ENCODE measurements at places on chromosomes 16 and 17.

GRCh38 chr17:71631483-71631882, 489.3 kb upstream of the SOX9 start:
- no peak for DNase-seq

- DNase-seq = no peak
Observed at GRCh38 chr16:77223184-77223583, 24.0 kb downstream of the SYCE1L start.

DNA sequence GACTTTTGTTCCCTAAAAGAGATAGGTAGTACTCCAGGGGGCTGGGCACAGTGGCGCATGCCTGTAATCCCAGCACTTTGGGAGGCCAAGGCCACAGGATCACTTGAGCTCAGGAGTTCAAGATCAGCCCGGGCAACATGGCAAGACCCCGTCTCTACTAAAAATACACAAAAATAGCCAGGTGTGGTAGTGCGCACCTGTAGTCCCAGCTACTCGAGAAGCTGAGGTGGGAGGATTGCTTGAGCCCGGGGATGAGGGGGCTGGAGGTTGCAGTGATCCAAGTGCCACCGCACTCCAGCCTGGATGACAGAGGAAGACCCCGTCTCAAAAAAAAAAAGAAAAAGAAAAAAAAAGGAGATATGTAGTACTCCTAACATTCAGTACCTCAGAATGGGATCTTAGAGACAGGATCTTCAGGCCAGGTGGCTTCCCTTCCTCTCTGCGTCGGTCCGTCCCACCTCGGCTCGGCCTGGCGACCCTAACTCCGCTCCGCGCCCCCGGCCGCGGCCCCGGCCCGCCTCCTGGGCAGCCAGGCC, 89.6 kb downstream of the CDC27 start:
- DNase-seq = no peak

GRCh38 chr16:86608301-86608747, 30.0 kb downstream of the FOXL1 start:
- DNase-seq = no peak

GRCh38 chr16:29030086-29030840, 45.4 kb downstream of the LAT start:
- no peak for DNase-seq

DNA sequence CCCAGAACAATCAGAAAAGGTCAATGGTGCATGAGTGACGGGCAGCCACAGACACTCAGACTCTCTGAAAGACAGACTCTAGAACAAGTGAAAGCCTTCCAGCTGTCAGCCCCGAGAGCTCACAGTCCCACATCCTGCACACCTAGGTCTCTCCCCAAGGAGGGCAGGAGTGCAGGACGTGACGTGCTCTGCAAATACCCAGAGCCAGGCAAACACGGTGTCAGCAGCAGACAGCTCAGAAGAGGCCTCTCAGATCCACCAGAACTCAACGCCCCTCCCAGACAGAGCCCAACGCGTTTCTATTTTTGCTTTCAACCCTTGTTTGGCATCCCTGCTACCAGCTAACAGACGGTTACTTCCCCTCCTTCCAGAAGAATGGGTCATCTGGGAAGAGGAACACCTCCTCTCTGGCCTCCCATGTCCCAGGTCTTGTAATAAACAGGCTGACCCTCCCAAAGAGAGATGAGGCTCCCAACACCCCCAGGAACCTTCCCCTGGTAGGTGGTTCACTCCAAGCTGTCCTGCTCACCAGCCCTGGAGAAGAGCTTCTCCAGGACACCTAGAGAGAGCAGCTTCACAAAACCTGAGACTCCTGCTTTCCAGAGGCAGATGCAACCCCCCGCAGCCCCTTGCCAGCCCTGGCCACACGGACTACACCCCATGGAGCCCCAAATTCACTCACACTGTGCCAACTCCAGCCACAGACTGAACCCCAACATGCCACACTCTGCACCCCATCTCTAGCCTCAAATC, 7.6 kb downstream of the PITPNM3 start:
- DNase-seq = peak; percentile 40

DNA sequence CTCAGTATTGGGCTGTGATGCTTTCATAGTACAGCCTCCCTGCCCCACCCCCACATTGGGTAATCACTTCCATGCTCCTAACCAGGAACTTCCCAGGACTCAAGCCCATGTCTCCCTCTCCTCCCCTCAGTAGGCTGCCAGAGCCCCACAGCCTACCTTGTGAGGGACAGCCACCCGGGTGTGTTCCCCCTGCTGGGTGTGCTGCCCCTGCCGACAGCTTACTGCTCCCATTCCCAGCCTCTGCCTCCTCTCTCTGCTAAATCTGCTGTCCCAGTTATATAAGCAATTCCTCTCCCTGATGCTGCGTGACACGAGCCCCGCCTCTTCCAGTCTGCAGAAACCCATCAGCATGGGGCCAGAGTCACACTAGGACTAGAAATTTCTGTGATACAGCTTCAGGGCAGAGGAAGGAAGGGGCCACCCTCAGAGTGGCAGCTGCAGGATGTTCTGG, at the start of gene RSKR:
Gene RSKR (minus strand): TSS at position 255 of the 451 bp plus-strand sequence. CDS start 24 bp downstream, at position 231.
- no peak for DNase-seq

Data from NCI-H510A (cell line).